Activated naive CD8-positive, alpha-beta T cell treated with anti-CD3 and anti-CD28 coated beads, Interleukin-2, amount 10 ng/mL, durations not matched to agents 7 days and 5 days (primary cell): ENCODE measurements at places on chromosomes 16 and 17. TPM values are rescaled to one million over a fixed set of nuclear protein-coding genes. Genes with fewer than 3 reads are reported as not detected.

MYH11 gene
- total RNA-seq, result not detected

DNA sequence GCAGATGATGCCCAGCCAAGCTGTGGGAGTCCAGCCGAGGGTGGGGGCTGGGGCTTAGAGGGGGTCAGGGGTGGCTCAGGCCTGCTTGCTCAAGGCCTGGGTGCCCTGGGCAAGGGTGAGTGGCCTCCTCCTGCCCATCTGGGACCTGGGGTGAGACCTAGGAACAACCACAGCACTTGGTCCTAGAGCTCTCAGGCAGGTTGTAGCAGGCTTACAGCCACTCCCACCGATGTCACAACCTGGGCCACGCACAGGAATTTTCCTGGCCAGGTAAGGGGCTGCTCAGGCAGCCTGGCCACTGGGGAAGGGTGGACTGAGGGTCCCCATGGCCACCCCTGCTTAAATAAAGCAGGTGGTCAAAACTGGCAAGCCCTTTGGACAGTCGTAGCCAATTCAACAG, 6.3 kb upstream of the SREBF1 start:
- DNase-seq, result no peak

AKTIP gene
- 66.6 TPM for total RNA-seq

TMEM114 gene
- total RNA-seq, result not detected

GRCh38 chr17:77449373-77449907, 308.7 kb downstream of the SEC14L1 start:
- DNase-seq, result no peak

TRAPPC2L gene
- 50.9 TPM for total RNA-seq

DNA sequence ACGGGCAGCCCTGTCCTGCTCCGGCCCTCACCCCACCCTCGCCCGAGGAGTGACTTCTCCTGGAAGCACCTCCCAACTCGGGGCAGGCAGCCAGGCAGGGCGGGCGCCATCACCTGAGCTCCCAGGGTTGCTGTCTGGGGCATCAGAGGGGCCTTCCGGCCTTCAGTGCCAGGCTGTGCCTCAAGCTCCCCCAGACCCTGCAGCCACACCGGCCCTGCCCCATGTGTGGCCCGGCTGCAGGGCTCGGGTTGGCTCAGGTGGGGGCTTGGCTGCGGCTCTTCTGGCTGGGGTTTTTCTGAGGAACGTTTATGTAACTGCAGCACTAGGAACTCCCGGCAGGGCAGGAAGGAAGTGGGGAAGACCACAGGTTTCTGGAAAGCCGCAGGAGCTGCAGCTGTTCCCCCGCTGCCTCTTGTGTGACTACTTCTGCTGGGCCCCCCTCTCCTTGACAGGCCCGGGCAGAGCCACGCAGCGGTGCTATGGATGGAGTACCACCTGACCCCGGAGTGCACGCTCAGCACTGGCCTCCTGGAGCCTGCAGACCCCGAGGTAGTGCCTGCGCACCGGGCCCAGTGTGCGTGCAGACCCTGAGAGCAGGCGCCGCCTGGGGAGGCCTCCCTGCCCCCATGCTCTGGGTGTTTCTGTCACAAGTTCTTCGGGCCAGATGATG, 45.6 kb downstream of the PRMT7 start:
- DNase-seq, result peak; percentile 85

CYLD gene
- 166 TPM for total RNA-seq

- DNase-seq, result no peak
Observed at GRCh38 chr17:64694207-64694606, 32.1 kb upstream of the SMURF2 start.

GRCh38 chr16:69423189-69423588, 1.2 kb upstream of the CYB5B start:
- DNase-seq, result no peak

DNA sequence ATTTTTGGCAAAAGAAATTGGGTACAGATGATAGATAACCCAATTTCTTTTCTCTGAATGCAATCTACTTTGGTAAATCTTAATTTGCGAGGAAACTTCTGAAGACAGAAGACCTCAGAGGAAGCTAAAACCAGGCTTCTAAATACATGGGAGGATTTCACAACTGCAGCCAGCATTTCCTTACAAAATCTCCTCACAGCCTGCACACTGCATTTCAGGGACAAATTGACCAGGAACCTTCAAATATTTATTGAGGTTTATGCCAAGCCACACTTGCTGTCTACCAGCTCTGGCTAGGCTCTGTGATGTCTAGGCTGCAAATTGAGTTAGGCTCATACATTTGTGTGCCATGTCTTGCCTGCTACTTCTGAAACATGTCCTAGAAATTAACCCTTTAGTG, 167.3 kb upstream of the CDH5 start:
- DNase-seq, result no peak

CLN3 gene
- 58.4 TPM for total RNA-seq

GRCh38 chr16:82992786-82993185, 366.0 kb downstream of the CDH13 start:
- no peak for DNase-seq

- DNase-seq, result no peak
Observed at GRCh38 chr16:27775254-27775653, 225.3 kb downstream of the KATNIP start.

CSH1 gene
- not detected for total RNA-seq

DNA sequence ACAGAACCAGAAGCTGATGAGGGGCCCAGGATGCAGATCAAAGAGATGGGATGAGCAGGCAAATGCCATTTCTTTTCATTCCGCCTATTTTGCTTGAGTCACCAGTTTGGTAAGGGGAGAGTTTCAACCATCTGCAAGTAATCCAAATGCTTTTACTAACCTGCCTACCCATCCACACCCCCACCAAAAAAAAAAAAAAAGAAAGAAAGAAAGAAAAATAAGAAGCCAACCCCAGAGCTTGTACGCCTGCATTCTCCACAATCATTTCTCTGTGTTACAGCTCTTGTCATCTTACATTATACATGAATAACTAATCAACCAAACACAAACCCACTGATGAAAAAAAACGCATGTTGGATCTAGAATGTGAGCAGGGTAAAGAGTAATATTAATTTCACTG, 15.7 kb upstream of the MSI2 start:
- DNase-seq, result no peak

NT5M gene
- total RNA-seq, result 10.2 TPM

- DNase-seq, result no peak
Observed at GRCh38 chr16:89120281-89120680, 26.6 kb downstream of the ACSF3 start.
